D721Med (cell line): ENCODE measurements at places on chromosomes 12 and 14.

DNA sequence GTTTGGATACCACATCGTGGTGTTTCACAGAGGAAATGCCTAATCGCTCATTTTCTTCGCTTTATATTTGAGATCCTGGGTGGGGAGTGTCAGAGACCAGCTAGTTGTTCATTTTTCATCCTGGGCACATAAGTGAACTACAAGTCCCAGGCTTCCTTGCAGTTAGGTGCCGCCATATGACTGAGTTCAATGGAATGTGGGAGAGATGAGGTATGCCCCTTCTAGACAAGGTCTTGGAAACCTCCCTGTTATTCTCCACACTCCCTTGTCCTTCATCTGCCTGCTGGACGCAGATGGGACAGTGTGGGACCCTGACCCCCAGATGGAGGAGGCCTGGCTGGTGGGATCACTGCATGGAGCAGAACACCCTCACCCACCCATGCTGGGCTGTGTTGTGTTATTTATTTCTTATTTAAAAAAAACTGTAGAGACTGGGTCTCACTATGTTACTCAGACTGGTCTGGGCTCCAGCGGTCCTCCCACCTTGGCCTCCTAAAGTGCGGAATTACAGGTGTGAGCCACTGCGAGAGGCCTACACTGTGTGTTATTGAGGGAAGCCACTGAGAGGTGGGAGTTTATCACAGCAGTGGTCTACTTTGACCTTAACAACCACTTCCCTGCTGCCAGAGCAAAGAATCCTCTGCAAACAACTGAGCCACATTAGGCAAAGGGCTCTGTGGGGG lies 42.9 kb upstream of the VRK1 start:
- no peak for DNase-seq

GRCh38 chr14:85426068-85426935 lies 103.6 kb upstream of the FLRT2 start:
- DNase-seq, result no peak

DNA sequence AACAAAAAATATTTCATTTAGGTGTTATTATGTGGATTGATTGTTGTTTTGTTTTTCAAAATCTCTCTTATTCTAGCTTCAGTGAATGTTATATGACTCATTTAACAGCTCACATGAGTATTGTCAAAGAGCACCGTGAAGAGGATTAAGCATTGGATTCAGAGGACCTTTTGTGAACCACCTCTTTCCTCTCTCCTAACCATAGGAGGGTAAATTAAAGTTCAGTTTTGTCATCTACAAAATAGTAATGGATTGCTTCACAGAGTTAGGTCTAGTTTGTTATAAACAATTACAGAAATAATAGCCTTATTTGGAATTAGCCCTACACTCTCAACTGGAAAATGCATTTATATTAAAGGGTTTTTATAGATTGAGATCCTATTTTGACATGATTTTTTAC lies 962 bp upstream of the KERA start:
- DNase-seq, result no peak

DNA sequence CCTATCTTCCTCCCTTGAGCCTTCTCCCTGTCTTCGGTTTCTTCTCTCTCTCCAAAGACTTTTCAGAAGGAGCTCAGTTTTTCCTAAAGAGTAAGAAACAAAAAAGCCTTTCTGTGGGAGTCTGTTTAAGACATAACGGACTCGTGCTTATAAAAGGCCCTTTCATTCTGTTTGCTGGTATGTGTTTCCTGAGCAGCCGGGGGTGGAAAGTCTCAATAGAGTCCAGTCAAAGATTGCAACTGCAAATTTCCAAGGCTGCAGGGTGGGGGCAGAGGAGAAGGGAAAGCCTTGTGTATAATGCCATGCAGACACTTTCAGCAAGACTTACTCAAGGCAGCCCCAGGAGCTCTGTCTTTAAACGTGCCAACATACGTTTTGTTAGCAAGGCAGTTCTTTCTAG lies 62.2 kb downstream of the GNG2 start:
- no peak for DNase-seq

DNA sequence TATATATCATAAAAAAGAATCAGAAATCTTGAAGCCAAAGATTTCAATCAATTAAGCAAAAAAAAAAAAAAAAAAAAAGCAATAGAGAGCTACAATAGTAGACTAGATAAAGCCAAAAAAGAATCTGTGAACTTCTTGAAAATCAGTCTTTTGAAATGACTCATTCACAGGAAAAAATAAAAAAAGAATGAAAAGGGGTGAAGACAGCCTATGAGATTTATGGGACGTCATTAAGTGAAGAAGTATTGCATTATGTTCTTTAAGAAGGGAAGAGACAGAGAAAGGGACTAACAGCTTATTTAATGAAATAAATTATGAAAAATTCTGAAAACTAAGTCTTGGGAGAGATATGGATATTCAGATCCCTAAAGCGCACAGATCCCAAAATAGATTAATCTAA lies 103.8 kb downstream of the ACSS3 start:
- no peak for DNase-seq

GRCh38 chr14:100530270-100531072 lies 56.7 kb downstream of the BEGAIN start:
- no peak for DNase-seq

DNA sequence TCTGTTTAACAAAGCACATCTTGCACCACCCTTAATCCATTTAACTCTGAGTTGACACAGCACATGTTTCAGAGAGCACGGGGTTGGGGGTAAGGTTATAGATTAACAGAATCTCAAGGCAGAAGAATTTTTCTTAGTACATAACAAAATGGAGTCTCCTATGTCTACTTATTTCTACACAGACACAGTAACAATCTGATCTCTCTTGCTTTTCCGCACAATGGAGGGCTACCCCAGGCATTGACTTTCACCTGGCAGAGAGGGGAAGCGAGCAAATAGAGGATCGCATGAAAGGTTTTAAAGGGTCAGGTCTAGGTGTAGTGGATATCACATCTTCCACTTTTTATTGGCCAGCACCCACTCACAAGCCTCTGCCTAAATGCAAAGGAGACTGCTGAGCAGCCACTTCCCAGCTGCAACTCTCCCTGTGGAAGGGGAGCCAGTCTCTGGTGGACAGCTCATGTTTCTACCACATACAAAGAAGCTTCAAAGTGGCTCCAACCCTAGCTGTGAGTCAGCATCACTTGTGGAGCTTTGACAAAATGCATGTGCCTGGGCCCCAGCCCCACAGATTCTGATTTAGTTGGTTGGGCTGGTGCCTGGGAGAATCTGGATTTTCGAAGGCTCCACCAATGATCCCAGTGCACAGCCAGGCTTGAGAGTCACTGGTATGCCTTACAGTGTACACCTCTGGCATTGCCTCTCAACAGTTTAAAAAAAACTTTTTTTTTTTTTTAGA lies 7.2 kb upstream of the FNTB start:
- no peak for DNase-seq

GRCh38 chr12:85946375-85946774 lies 72.3 kb downstream of the NTS start:
- no peak for DNase-seq

DNA sequence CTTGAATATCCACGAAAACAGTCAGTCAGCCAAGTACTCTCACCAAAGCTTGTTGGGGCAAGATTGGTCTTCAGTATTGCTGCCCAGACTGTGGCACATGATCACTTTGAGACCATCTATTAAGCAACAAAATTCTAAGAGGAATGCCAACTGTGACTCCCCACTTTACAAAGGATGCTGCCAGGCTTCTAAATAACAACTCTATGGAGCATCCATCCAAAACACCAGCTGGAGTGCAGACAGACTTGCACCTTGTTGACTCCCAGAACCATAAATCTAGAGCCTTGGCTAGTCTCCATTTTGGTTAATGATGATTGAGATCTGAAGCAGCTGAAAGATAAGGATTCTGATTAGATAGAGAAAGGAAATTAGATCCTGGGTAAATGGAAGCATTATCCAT lies 132.8 kb downstream of the DIO2 start:
- DNase-seq, result no peak

DNA sequence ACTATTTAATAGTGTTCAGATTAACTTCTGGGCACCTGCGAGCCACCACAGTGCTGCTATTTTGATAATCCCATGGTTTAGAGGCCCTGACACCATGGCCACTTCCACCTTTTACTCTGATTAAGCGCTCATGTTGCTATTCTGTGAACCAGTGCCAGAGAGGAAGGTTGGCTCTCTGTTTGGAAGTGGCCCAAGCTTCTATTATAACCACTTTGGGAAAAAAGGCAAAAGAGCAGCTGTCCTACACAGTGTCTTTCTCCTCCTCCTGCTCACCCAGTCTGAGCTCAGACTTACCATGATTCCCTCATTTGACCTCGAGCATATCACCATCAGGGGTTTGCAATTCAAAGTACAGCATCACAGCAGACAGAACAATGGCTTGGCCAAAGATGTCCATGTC lies 23.3 kb downstream of the DYRK2 start:
- no peak for DNase-seq

GRCh38 chr12:130158754-130159059 lies 3.6 kb upstream of the FZD10 start:
- DNase-seq, result no peak

DNA sequence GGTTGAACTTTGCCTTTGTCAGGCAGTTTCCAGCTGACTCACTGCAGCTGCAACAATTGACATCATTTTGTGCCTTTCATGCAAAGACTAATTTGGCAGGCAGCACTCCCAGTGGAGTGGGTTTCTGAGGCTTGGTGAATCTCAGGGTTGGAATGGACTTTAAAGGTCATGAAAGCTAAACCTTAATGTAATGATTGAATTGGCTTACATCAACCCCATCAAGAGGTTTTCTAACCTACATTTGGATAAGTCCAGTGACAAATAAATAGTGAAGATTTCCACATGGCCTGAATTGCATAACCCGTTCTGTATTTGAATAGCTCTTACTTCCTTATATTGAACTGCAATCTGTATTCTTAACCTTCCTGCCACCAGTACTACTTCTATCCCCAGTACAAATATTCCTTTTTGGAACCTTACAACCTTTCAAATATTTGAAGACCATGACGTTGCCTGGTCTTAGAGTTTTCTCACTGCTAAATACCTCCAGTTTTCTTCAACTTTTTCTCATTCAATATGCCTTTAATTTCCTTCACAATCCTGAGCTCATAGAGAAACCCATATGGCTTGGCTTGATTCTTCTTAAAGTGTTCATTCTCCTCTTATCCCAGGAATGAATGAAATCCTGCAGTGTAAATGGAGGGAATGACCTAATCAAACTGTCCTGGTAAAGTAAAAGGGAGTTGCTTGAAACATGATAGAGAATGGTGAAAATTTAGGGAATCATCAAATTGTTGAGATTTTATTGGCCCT lies 168.1 kb upstream of the NOVA1 start:
- no peak for DNase-seq

GRCh38 chr12:120886199-120887018 lies 17.7 kb downstream of the SPPL3 start:
- DNase-seq, result no peak

DNA sequence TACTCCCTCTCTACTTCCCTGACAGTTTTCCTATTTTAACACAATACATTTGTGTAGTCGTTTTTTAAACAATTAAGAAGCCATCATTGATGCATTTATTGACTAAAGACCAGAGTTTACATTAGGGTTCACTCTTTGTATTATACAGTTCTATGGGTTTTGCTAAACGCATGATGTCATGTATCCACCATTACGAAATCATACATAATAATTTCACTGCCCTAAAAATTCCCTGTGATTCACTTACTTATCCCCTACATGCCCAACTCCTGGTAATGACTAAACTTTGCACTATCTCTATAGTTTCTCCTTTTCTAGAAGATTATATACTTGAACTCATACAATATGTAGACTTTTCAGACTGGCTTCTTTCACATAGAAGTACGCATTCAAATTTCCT lies 1016.5 kb upstream of the FOXG1 start:
- no peak for DNase-seq

- DNase-seq, result no peak
Observed at GRCh38 chr12:12008931-12009611, 61.7 kb upstream of the BCL2L14 start.

DNA sequence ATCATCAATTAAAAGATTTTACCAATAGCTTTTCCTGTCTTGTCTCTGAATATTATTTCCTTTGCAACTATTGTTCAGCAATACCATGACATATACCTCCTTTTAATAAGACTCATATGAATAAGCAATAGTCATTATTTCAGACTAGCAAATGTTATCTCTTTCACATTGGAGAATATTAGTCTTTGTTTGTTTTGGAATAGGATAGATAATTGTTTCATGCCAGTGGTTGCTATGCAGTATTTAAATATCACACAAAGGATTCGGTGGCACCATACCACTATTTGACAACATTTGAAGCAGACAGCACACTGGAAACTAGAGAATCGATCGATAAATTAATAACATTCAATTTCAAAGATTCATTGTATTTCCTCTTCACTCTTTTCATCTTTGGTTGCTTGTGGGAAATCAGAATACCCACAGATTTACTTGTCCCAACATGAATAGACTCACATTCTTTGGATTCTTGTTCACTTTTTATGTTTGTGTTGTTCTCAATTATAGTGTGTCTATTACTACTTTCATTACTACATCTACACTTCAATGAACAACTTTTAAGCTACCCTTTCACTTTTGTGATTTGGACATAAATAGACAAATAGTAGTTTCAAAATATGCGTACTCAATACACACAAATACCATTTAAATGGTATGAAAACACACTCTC lies 42.7 kb upstream of the TBPL2 start:
- DNase-seq, result no peak

- DNase-seq, result no peak
Observed at GRCh38 chr12:27382171-27382795, 49.6 kb downstream of the BMAL2 start.

GRCh38 chr12:90233168-90234100 lies 524.8 kb upstream of the ATP2B1 start:
- no peak for DNase-seq

DNA sequence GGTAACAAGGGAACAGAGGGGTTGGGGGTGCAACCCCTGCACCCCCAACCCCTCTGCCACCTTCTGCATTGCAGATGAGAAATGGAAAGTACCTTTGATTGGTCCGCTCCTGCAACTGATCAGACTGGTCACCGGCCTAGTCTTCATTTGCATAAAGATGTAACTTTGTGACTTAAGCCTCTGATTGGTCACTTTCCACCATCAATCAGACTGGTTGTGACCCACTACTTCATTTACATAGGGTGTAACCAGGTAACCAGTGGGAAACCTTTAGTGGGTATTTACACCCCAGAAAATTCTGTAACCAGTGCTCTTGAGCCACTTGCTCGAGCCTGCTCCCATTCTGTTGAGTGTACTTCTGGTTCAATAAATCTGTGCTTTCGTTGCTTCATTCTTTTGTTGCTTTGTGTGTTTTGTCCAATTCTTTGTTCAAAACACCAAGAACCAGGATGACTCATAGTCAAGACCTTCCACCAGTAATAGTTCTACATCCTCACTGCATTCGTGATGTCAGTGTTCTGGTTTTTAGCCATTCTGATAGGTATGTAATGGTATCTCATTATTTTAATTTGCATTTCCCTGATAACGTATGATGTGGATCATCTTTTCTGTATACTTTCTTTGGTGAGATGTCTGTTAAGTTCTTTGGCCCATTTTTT lies 30.8 kb downstream of the LEMD3 start:
- no peak for DNase-seq

GRCh38 chr14:58078471-58078870 lies 73.5 kb downstream of the ARMH4 start:
- DNase-seq, result no peak

GRCh38 chr12:109533487-109533740 lies 39.9 kb downstream of the MMAB start:
- DNase-seq, result no peak
